ENCODE measurements at places on chromosomes 6 and 20. TPM values are rescaled to one million over a fixed set of nuclear protein-coding genes. Genes with fewer than 3 reads are reported as not detected.

Gene CENPW
- 50.0 TPM for total RNA-seq

Gene ZBTB46
- total RNA-seq, result 0.31 TPM

- H3K27me3 ChIP-seq, result no peaks in the 10 kb centered on the region
- no peak for DNase-seq
- no peaks in the 10 kb centered on the region for H3K4me1 ChIP-seq
- no peaks in the 10 kb centered on the region for H3K36me3 ChIP-seq
- no peak overlapping the region for H3K4me3 ChIP-seq
Observed at GRCh38 chr6:14770572-14770971, 475.3 kb upstream of the JARID2 start.

DNA sequence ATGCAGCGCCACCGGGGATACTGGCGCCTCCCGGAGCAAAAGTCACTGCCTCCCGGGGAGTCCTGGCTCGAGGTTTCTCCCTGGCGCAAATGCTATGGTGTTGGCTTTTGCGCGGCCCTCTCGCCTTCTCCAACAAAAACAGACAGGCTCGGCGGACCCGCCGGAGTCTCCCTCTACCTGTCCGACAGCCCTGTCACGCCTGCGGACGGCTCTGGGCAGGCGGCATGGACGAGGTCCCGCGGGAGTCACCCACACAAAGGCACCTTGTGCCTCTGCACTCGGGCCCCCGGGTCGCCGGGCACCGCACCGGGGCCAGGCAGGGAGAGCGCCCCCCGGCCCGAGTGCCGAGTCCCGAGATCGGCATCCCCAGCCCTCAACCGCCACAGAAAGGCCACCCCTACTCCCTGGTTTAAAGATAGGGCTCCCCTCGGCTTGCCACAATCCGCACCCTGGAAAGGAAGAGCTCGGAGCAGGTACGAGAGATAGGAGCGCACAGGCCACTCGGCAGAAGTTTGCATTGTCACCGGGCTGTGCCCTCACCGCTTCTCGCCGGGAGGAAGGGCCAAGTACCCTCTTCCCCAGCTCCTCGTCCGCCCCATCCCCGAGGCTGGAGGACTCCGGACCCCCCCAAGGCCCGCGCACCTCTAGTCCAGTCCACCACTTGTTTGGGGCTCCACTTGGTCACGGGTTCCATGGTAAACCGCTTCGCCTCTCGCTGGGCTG is 903 bp downstream of the CNKSR3 start:
- no peak overlapping the region for H3K4me3 ChIP-seq
- H3K27ac ChIP-seq, result no peak overlapping the region
- H3K4me1 ChIP-seq, result no peaks in the 10 kb centered on the region
- DNase-seq, result no peak
- no peaks in the 10 kb centered on the region for H3K36me3 ChIP-seq

Gene TAAR6
- total RNA-seq, result not detected

Gene CST7
- 131 TPM for total RNA-seq

- no peaks in the 10 kb centered on the region for H3K36me3 ChIP-seq
- H3K4me1 ChIP-seq, result no peaks in the 10 kb centered on the region
- H3K4me3 ChIP-seq, result no peak overlapping the region
- H3K27me3 ChIP-seq, result no peaks in the 10 kb centered on the region
- no peak overlapping the region for H3K27ac ChIP-seq
Observed at GRCh38 chr20:44284032-44284431, 27.0 kb downstream of the FITM2 start.

- no peaks in the 10 kb centered on the region for H3K36me3 ChIP-seq
- H3K4me3 ChIP-seq, result no peak overlapping the region
- H3K27me3 ChIP-seq, result no peaks in the 10 kb centered on the region
Observed at GRCh38 chr6:72661411-72661810, 39.5 kb downstream of the KCNQ5 start.

Gene SLC23A2
- total RNA-seq, result 24.3 TPM

Gene C20orf141
- total RNA-seq, result not detected

GRCh38 chr20:42364446-42364845 is 746.3 kb upstream of the CHD6 start:
- no peaks in the 10 kb centered on the region for H3K4me1 ChIP-seq
- no peak overlapping the region for H3K27ac ChIP-seq
- H3K27me3 ChIP-seq, result no peaks in the 10 kb centered on the region
- no peak overlapping the region for H3K4me3 ChIP-seq
- DNase-seq, result no peak

GRCh38 chr6:87139236-87139635 is 16.1 kb upstream of the ZNF292 start:
- no peaks in the 10 kb centered on the region for H3K4me1 ChIP-seq
- H3K4me3 ChIP-seq, result no peak overlapping the region
- no peaks in the 10 kb centered on the region for H3K27me3 ChIP-seq
- DNase-seq, result no peak
- no peaks in the 10 kb centered on the region for H3K36me3 ChIP-seq

DNA sequence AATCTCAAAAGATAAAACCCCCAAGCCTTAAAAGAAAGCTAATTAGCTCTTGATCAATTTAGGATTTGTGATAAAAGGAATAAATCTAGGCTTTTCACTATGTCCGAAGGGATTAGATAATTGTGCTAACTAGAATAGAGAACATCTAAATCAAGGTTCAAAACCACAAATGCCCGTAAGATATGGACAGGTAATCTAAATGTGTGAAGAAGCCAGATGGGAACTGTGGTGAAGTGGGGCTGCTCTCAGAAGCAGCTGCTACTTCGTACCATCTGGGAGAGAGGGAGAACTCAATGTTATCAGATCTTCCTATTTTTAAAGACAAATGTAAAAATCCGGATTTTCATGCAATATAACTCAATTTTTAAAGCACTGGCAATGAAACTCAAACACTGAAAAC is 44.2 kb downstream of the NCOA6 start:
- no peak overlapping the region for H3K4me3 ChIP-seq
- no peak for DNase-seq
- H3K27ac ChIP-seq, result no peak overlapping the region
- H3K27me3 ChIP-seq, result no peaks in the 10 kb centered on the region
- H3K4me1 ChIP-seq, result no peaks in the 10 kb centered on the region
- H3K36me3 ChIP-seq, result peaks cover 5% of the 10 kb centered on the region

DNA sequence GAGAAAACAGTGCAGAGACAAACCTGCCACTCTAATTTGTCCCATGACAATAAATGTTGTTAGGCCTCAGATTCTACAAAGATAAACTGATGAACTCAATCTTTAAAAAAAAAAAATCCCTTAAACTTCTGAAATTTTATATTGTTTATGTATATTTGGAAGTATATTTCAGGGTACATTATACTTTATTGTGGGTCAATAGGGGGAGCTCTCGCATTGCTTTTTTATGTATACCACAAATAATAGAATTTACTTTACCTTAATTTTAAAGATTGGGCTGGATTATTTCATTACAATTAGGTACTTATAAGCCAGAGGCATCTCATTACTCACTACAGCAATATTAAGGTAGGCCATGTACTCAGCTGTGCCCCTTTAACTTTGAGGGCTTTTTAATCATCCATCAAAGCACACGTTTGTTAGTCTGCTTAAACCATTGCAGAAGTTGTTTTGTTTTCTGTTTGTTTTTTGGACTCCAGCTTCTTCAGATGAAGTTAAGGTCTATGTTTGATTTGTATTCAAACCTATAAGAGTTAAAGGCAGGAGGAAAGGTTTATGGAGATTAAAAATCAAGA is 56.3 kb upstream of the EYA4 start:
- no peaks in the 10 kb centered on the region for H3K36me3 ChIP-seq
- H3K4me3 ChIP-seq, result no peak overlapping the region
- no peak for DNase-seq
- H3K27me3 ChIP-seq, result no peaks in the 10 kb centered on the region
- no peak overlapping the region for H3K27ac ChIP-seq
- H3K4me1 ChIP-seq, result no peaks in the 10 kb centered on the region

Gene HECA
- total RNA-seq, result 63.4 TPM

- no peaks in the 10 kb centered on the region for H3K36me3 ChIP-seq
- no peak overlapping the region for H3K4me3 ChIP-seq
- no peak overlapping the region for H3K27ac ChIP-seq
- no peaks in the 10 kb centered on the region for H3K4me1 ChIP-seq
- H3K27me3 ChIP-seq, result no peaks in the 10 kb centered on the region
Observed at GRCh38 chr6:3766214-3766613, 14.7 kb upstream of the PXDC1 start.

GRCh38 chr6:8948733-8949132 is 513.4 kb upstream of the SLC35B3 start:
- no peaks in the 10 kb centered on the region for H3K4me1 ChIP-seq
- H3K4me3 ChIP-seq, result no peak overlapping the region
- DNase-seq, result no peak
- no peaks in the 10 kb centered on the region for H3K36me3 ChIP-seq
- no peak overlapping the region for H3K27ac ChIP-seq

- DNase-seq, result no peak
- H3K36me3 ChIP-seq, result no peaks in the 10 kb centered on the region
- H3K27me3 ChIP-seq, result no peaks in the 10 kb centered on the region
- no peak overlapping the region for H3K27ac ChIP-seq
- H3K4me1 ChIP-seq, result peaks cover 14% of the 10 kb centered on the region
Observed at GRCh38 chr20:57676589-57677583, 32.9 kb downstream of the PMEPA1 start.

Gene PPIL6
- total RNA-seq, result 0.13 TPM

GRCh38 chr6:14619419-14619781 is 501.8 kb downstream of the CD83 start:
- DNase-seq, result no peak
- H3K36me3 ChIP-seq, result no peaks in the 10 kb centered on the region
- H3K4me1 ChIP-seq, result peaks cover 13% of the 10 kb centered on the region
- H3K27ac ChIP-seq, result no peak overlapping the region
- no peaks in the 10 kb centered on the region for H3K27me3 ChIP-seq

- no peak overlapping the region for H3K27ac ChIP-seq
- no peak for DNase-seq
- H3K4me3 ChIP-seq, result no peak overlapping the region
- H3K4me1 ChIP-seq, result no peaks in the 10 kb centered on the region
- H3K27me3 ChIP-seq, result no peaks in the 10 kb centered on the region
- peaks cover 7% of the 10 kb centered on the region for H3K36me3 ChIP-seq
Observed at GRCh38 chr6:15534974-15535373, 127.9 kb downstream of the DTNBP1 start.

GRCh38 chr20:45833883-45834796 is 541 bp downstream of the SNX21 start:
- H3K27ac ChIP-seq, result no peak overlapping the region
- no peaks in the 10 kb centered on the region for H3K27me3 ChIP-seq
- peak; percentile 31 for DNase-seq

Gene SLC22A23
- total RNA-seq, result 0.78 TPM

DNA sequence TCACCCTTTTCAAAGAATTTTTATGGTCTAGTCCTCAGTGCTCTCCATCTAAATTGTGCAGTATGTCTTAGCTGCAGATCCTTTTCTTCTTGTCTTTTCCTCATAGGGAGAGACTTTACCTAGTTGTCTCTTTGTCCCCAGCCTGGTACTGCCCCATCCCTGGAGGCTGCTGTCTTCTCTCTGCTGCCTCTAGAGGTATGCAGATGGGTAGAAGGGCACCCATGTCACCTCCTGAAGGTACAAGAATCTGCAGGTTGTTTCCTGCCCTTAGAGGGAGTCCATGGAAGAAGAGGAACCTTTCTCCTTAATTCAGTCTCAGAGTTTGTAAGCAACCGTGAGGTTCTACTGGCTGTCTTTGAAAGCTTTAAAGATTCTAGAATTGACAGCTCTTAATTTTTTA is 39.1 kb downstream of the MCM8 start:
- H3K27ac ChIP-seq, result no peak overlapping the region
- no peaks in the 10 kb centered on the region for H3K27me3 ChIP-seq
- DNase-seq, result no peak
- H3K4me1 ChIP-seq, result no peaks in the 10 kb centered on the region
- no peaks in the 10 kb centered on the region for H3K36me3 ChIP-seq

GRCh38 chr6:39339868-39340550 is 17.5 kb upstream of the KCNK16 start:
- H3K36me3 ChIP-seq, result no peaks in the 10 kb centered on the region
- no peak overlapping the region for H3K27ac ChIP-seq
- H3K4me1 ChIP-seq, result no peaks in the 10 kb centered on the region
- H3K4me3 ChIP-seq, result no peak overlapping the region

GRCh38 chr6:156174031-156174890 is 602.9 kb upstream of the ARID1B start:
- H3K36me3 ChIP-seq, result no peaks in the 10 kb centered on the region
- DNase-seq, result no peak
- H3K4me3 ChIP-seq, result no peak overlapping the region
- H3K4me1 ChIP-seq, result no peaks in the 10 kb centered on the region

DNA sequence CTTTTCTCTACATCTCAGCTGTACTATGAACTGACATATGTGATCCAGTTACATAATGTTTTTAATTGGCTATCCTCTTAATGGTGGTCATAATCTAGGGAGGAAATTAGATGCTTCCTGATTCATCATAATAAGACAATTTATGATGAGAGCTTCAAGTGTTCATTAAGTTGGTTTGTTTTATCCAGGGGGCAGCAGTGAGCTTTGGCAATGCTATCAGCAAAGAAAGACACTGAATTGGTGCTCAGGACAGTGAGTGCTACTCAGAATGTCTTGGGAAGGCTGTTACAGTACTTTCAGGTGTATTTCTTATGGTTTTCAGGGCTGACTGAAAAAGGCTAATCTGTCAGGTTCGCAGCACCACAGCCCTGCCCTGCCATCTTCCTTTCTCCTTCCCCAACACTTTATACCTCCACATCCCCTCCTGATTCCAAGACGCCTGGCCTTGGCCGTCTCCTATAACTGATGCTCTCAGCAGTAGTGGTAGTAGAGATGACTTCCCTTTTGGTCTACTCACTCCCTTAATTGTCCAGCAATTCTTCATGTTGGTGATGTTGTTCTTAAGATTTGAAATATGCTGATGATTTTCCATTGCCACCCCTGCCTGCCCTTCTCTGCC is 67.0 kb upstream of the TNFAIP3 start:
- peak; percentile 52 for DNase-seq
- H3K36me3 ChIP-seq, result no peaks in the 10 kb centered on the region
- no peaks in the 10 kb centered on the region for H3K27me3 ChIP-seq
- H3K4me1 ChIP-seq, result peaks cover 38% of the 10 kb centered on the region
- H3K27ac ChIP-seq, result no peak overlapping the region

GRCh38 chr20:58633161-58634053 is 17.7 kb upstream of the STX16 start:
- peak; percentile 15 for DNase-seq
- no peaks in the 10 kb centered on the region for H3K4me1 ChIP-seq
- H3K36me3 ChIP-seq, result no peaks in the 10 kb centered on the region
- no peak overlapping the region for H3K27ac ChIP-seq
- no peaks in the 10 kb centered on the region for H3K27me3 ChIP-seq

DNA sequence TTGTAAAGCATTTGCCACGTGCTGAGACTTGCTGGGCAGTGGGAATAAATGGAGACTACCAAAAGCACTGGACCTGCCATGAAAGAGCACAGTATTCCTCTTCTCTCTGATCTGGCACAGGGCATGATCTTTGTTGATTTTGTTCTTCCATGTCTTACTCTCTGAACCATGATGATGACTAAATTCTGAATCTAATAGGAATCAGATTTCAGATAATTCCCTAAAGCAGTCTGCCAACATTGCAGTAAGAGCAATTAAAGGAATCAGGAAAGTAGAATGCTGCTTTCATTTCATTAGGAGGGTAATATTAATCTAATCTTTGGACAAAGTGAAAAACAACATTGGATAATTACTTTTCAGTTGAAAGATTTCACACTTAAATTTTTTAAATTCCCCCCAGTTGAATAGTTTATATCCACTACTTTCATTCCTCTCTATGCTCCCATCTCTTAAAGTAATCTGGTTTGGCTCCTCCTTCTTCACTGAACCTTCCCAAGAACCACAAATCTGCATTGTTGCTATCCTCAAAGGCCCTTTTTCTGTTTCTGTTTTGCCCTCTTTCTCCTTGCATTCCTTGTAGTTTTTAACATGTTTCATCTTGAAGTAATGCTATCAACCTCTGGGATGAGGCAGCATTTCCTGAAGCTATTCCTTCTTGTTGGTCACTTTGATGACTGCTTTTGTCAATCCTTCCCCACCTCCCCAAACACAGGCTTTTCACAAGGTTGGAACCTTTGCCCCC is 243.2 kb upstream of the TENT5A start:
- no peaks in the 10 kb centered on the region for H3K4me1 ChIP-seq
- no peak for DNase-seq
- no peak overlapping the region for H3K4me3 ChIP-seq
- no peak overlapping the region for H3K27ac ChIP-seq
- no peaks in the 10 kb centered on the region for H3K27me3 ChIP-seq

Measured in CD8-positive, alpha-beta memory T cell (primary cell).